ENCODE measurements at places on chromosomes 4 and X.

GRCh38 chr4:113682730-113683537 is 78.6 kb downstream of the CAMK2D start:
- DNase-seq, result no peak

GRCh38 chrX:41023098-41023497 is 62.1 kb upstream of the USP9X start:
- no peak for DNase-seq

DNA sequence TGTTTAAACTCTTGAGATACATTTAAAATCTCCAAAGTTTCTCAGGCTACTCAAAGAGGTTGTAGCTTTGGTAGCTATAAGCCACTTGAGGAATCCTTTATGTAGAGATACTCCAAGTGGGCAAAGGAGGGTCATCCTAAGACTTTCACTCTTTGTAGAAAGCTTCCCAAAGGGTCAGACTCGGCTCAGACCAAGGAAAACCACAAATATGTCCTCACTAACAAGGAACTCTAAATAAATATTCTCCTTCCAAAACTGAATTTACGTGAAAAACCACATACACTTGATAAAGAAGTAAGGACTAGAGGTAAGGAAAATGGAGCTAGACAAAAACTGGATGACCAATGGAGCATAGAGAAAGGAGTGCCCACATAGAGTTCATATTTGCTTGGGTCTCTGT is 41.7 kb upstream of the DDX60 start:
- DNase-seq, result no peak

DNA sequence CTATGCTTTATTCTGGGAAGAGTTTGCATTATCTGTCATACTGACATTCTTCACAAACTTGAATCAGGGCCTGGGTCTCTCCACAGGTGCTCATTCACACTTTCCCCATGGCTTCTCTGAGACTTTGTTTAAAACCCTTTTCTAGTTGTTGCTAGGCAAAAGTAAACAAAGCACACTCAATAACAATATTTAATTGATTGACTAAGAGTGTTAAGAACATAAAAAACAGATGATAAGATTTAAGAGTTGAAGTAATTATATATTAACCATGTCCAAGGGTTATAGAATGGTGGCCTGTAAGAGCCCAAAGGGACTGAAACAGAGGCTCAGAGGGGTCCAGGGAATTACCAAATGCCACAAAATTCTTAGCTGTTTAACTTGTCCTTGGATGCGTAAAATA is 7.1 kb downstream of the MAOA start:
- no peak for DNase-seq

GRCh38 chr4:112253382-112254000 is 21.9 kb downstream of the AP1AR start:
- DNase-seq, result no peak

GRCh38 chrX:136204571-136204970 is 46.6 kb downstream of the MAP7D3 start:
- DNase-seq, result no peak

DNA sequence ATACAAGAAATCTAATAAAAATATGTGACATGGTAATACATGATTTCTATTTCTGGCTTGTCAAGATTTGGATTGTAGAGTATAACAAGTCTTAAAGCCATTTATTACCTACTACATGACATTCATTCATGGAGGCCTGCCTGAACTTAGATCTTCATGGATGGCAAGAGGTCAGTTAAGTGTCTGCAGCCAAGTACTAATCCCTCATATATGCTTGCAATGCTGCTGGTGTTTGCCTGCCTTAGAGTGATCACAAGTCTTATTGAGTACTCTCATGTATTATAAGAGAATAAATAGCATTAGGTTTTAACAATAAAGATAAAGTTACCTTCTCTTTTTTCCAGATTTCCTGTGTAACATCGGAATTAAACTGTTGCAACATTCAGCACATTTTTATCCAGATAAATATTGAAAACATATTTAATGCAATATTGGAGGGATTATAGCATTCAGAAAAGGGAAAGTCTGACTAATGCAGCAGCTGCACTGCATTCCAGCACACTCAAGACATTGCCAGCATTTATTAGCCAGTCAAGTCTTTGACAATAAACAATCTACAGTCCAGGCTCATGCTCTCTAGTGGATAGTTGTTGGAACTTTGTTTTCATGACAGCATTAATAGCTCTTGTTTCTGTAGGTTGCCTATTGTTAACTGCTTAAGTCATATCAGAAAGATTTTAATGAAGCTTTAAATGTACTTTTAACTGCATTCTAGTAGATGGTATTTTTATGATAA is 737.1 kb downstream of the FAT4 start:
- DNase-seq, result no peak

- no peak for DNase-seq
Observed at GRCh38 chr4:151806511-151806927, 45.7 kb upstream of the GATB start.

GRCh38 chr4:148430854-148431253 is 11.4 kb downstream of the NR3C2 start:
- no peak for DNase-seq

- DNase-seq, result no peak
Observed at GRCh38 chrX:79366873-79367749, at the start of gene ITM2A. ITM2A (minus strand) TSS chrX:79367334; CDS start chrX:79367215, 119 bp downstream.

DNA sequence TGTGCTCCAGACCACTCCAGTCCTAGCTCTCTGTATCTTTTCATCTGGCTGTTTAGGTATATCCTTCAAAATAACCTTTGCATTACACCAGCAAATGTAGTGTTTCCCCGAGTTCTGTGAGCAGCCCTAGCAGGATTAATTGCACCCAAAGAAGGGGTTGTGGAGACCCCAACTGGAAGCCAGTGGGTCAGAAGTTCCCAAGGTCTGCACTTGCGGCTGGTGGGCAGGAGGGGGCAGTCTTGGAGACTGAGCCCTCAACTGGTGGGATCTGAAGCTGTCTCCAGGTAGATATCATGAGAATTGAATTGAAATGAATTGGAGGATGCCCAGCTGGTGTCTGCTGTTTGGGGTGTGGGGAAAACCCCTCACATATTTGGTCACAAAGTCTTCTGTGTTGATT is 1485.3 kb upstream of the TENM3 start:
- DNase-seq, result no peak

DNA sequence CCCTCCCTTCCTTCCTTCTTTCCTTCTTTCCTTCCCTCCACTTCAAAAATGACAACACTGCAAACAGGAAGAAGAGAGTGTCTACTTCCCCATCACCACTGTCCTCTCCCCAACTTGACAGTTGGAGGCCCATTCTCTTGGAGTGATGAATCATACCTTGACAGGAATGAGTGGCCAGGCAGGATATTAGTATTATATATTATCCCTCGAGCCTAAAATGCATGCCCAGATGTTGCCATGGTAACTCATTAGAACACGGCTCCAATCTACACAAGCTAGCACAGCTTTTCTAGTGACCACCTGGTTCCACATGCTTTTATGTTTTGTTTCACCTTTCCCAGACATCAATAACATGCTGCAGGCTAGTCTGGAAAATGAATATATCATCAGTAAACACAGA is 71.3 kb upstream of the LHFPL1 start:
- DNase-seq, result no peak

GRCh38 chrX:17788956-17789562 is 51.8 kb downstream of the SCML1 start:
- DNase-seq, result no peak

DNA sequence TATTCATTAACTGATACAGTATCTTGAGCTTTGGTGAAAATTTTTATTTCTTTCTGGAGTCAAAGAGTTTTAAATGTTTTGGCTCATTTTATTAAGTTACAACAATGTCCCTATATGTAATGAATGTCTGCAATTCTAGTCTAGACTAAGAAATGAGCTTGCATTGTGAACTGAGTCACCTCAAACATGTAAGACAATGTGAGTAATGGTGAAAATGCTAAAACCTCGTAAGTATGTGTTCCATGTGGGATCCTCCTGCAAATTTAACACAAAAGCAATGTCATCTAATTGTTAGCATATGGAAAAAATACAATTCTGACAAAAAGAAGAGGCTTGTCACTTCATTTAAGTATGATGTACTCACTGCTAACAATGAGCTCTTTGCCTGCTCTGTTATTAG is 480.5 kb upstream of the FSTL5 start:
- no peak for DNase-seq

GRCh38 chr4:8398347-8398746 is 42.2 kb downstream of the ACOX3 start:
- DNase-seq, result no peak

- no peak for DNase-seq
Observed at GRCh38 chrX:8319359-8319758, 145.3 kb upstream of the VCX3B start.

DNA sequence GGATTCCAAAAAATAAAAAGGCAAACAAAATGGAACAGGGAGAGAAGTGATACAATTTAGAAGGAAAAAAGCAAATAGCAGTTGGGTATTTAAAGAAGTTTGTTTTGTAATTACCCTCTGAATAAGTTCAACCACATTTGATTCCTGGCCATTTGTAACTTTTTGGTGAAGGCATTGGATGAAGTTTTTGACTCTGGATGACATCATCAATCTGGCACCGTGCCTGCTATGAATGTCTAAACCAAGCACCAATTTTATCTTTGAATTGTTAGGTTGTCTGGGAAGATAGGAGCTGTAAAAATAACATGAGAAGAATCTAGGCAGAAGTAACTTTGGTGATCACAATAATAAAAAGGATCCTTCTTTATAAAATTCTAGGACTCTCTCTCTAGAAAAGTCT is 29.5 kb downstream of the TMPRSS11A start:
- DNase-seq, result no peak

DNA sequence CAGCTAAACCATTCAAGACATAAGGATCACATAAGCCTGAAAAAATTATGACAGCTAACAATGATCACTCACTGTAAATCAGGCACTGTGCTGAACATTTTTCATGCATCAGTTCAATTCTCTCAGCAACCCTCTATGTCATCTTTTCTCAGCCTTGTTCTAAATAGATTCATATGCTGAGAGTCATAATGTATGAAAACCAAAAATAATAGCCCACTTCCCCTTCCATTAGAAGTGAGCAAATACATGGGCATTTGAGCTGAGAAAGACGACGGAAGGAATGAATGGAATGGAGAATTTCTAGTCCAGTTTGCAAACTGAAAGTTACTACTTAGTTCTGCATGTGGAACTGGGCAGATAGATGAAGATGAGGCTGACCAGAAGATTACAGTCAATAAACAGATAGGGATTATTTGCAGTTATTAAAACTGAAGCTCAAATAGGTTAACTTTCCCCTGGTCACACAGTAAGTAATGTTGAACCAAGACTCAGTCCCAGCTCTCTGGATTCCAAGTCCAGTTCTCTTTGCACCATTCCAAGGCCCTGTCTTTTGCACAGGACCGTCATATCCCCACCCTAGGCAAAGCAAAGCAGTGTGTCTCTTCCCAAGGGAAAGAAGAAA is 1.6 kb upstream of the SH3RF1 start:
- no peak for DNase-seq

- no peak for DNase-seq
Observed at GRCh38 chrX:150897421-150898320, 797 bp downstream of the CD99L2 start.

GRCh38 chrX:2243913-2244460 is 256.8 kb downstream of the DHRSX start:
- DNase-seq, result no peak

DNA sequence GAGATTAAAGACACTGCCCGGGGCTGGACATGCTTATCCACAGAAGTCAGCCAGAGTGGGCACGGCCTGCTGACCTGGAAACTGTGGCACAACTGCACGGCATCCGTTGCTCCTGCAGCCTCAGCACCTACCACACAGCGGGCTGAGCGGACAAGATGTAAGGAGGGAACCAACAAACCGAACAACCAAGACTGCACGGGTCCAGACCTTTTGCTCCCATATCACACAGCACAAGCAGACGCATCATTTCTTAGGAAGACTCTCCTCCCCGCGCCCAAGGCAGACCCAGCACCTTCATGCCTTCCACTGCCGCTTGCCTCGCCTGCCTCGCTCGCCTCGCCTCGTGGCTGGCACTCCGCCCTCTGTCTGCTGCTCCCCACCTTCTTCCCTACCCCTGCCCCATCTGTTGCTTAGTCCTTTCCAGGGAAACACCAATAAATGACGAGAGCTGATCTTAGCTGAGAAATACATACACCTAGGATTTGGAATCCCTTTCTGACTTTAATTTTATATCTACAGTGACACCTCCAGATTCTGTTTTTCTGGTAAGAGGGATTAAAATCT is 79.0 kb downstream of the AFAP1 start:
- no peak for DNase-seq

DNA sequence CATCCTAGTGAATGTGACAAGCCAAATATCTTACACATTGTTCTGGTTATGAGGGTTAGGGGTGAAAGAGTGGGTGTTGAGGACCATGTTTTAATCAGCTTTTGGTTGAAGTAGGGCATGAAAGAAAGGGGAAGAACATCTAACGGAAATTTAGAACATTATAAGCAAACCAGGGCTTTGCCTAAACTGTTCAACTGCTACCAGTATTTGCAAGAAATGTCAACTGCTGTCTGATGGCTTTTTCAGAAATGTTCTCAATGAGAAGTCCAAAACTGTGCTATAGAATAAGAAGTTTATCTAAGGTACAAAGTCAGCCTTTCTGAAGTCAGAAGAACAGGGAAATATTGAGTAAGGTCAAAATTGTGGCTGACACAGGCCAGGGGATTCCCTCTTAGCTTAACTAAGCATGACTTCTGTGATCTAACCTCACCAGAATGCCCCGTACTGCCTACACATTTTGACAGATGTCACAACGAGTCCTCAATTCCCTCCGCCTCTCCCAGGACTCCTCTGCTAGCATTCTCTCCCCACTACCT is 67.1 kb downstream of the DTHD1 start:
- DNase-seq, result no peak

- DNase-seq, result no peak
Observed at GRCh38 chr4:10925996-10926395, 241.4 kb upstream of the CLNK start.

- no peak for DNase-seq
Observed at GRCh38 chr4:52142816-52143215, 91.7 kb downstream of the SPATA18 start.

DNA sequence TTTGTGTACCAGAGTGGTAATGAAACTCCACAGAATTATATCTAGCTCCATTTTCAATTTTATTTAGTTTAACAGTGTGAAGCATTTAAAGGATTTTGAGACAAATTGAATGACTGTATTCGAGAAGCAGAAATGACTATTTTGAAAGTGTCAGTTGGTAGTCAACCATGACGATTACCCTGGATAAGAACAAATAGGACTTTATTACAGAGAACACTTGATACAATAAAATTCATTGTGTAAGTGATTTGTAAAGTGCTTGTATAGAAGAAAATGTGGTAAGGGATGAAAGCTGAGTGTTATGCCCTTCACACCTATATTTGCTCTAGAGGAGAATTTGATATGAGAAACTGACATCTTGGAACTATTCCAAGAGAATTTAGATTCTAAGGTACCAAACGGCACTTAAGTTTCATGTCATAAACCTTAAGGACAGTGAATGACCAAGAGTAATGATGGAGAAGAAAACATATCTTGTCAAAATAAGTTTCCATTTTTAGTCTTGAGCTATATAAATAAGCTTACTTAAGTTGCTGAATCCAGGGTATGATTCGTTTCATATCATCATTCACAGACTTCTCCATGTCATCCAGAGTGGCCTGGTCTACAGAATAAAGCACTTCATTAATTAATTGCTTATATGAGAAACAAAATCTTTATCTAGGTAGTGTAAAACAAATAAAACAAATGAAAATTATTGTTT is 34.6 kb downstream of the MED14 start:
- DNase-seq, result no peak

Measured in HuH-7 (cell line).